ENCODE measurements at places on chromosomes 13 and 19.

GRCh38 chr13:107736731-107737130 is 478.6 kb downstream of the LIG4 start:
- DNase-seq: no peak

GRCh38 chr19:48489608-48490216 is 20.5 kb downstream of the CYTH2 start:
- no peak for DNase-seq

DNA sequence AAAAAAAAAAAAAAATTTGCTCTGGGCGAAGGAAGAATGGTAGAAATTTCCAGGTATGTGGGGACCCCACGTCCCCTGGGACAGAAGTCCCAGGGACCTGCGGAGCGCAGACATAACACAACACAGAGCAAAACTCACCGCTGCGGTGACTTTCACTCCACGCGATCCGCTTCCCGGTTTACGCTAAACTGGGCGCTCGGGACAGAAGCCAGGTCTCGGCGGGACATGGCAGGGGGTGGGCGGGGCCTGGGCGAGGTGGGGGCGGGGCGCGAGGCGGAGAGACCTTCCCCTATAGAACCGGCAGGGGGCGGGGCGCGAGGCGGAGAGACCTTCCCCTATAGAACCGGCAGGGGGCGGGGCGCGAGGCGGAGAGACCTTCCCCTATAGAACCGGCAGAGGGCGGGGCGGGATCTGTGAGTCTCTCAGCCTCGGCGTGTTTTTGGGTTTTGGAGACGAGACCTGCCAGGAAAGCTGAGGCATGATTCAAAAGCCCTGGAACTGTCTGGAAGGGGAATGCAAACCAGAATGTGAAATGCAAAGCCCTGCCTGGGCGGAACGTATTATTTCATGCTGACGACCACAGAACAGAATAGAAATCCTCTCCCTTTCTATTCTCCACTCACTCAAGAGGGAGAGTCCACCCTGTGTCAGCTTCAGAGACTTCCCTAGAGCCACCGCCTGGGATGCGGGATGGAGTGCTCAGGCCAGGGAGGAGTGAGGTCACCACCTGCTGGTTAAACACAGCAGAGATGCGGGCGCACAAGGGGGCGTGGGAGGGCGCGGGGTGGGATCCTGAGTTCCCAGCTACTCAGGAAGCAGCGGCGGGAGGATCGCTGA is 20.2 kb upstream of the ERVV-1 start:
- DNase-seq: no peak

DNA sequence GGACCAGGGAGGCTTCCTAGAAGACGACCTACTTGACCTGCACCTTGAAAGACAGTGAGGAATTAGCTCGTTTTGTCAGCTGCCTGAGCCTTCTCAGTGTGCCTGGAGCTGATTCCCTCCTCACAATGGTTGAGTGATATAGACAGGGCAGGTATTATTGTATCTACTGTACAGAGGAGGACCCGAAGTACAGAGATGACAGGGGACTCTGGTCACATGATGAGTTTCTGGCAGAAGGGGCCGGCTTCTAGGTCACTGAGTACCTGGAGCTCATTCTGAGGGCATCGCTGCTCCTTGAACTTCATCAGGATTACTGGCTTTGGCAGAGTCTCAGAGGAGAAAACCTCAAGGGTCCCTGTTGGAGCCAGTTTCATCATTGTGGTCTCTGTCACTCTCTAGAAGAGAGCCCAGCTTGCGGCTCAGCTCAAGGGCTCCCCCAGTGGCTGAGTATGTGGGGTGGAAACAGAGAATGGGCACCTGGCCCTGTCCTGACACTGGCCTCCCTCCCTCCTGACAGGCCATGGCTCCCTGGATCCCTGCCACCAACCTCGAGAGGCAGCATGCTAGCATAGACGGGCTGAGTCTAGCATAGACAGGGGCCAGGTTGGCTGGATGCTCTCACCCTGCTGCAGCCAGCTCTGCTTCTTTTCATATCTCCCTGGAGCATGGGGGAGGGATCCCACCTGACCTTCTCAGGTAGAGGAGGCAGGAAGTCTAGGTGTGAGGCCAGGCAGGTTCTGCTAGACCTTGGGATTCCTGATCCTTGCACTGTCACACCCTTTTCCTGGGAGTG is 38.7 kb downstream of the NFIX start:
- DNase-seq: no peak

DNA sequence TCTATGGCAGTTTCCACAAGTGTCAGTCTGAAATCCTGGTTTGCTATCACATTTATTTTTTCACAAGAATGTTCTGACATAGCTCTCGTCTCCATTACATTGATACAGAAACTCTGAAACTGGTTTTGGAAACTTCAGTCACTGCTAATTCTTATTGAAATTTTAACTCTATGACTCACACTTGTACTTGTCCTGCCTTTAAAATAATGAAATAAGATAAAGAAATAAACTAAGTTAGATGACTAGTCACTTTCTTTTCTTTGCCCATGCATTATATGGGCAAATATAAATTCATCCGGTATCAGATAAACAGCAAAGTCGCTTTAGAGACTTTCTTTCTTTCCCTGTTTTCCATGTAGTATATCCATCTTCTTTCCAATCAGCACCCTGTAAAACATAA is 257.5 kb downstream of the PCDH9 start:
- no peak for DNase-seq

DNA sequence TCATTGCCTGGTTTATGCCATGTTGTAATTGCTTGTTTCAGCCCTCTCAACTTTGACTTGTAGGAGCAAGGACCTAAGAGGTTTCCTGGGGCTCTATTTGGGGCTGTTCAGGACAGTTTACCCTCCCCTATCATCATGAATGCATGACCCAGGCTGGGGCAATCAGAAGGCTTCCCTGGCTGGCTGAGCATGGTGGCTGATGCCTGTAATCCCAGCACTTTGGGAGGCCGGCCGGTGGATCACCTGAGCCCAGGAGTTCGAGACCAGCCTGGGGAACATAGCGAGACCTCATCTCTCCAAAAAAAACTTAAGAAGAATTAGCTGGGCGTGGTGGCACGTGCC is 6.1 kb upstream of the LSM4 start:
- DNase-seq: no peak

DNA sequence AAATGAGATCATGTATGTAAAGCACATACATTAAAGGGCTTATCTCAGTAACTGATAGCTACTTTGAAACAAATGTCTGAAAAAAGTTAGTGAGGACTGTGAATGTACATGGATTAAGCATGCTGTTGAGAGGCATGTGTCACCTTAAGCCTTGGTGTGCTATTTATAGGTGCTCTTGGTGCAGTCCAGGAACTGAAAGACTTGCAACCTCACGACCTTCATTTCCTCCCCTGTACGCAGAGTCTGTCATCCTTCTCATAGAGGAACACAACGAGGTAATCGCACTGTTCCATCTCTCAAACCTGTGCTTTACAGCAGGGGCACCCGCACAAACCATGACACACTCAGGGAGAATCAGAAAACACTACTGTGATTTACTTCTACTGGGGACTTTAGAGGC is 65.6 kb downstream of the UFM1 start:
- DNase-seq: no peak

DNA sequence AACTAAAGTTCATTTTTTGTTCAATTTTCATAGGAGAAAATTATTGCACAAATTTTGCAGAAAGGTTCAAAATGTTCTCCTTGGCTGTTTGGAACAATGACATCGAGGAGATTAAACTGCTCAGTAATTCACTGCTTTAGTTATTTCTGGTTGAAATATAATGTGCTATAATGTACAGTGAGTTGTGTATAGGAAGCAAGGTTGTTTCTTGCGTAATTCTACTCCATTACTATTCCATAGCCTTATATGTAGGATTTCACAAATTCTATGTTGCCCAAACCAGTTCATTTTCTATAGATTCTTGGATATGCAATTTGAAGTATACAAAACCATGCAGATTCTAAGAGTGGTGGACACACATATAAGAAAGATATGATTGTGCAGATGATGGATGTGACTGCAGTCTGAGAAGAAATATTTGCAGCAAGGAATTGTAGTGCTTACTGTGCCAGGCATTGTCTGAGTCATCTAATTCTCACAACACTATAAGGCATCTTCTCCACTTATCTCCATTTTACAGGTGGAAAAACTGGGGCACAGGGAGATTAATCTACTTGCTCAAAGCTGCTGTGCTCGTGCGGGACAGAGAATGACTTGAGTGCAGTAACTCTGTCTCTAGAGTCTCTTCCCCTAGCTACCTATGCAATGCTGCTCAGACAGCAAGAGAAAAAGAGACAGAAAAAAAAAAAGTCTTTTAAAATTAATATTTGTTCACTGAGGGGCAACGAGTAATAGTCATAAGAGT is 515.5 kb downstream of the MYO16 start:
- no peak for DNase-seq

DNA sequence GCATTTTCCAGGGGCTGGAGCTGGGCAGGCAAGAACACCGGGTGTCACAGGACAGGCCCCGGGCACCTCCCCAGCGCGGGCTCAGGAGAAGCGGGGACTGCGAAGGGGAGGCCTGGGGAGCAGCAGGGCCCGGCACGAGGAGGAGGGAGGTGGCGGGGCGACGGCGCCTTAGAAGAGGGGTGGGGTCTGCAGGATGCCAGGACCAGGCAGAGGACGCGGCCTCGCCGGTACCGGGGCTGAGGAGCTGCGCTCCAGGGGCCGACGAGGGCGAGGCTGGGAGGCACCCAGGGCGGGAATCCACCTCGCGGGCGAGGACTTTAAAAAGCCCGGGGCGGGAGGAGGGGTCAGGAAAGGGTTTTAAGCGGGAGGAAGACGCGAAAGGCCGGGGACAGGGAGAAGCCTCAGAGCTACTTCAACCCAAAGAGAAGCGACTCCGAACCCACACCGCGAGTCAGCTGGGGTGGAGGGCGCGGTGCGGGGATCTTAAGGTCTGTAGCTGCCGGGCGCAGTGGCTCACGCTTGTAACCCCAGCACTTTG is 665 bp downstream of the ZNF347 start:
- no peak for DNase-seq

DNA sequence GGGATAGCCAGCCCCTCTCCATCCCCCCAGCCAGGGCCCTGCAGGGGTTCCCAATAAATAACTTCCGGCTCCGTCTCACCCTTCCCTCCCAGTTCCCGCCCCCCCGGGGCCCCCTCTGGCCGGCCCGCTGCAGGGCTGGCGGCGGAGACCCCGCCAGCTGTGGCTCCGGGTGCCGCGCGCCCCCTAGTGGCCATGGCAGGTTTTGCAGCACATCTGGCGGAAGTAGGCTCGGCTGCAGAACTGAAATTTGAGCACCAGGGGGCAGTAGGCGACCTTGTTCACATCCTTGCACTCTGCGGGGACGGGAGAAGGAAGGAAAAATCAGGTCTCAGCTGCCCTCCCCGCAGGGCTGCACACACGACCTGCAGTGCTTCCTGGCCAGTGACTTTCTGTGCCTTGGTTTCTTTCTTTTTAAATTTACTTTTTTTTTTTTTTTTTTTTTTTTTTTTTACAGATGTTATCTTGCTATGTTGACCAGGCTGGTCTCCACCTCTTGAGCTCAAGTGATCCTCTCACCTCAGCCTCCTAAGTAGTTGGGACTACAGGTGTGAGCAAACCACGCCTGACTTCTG is 3.6 kb upstream of the MYO1F start:
- DNase-seq: peak; percentile 29

DNA sequence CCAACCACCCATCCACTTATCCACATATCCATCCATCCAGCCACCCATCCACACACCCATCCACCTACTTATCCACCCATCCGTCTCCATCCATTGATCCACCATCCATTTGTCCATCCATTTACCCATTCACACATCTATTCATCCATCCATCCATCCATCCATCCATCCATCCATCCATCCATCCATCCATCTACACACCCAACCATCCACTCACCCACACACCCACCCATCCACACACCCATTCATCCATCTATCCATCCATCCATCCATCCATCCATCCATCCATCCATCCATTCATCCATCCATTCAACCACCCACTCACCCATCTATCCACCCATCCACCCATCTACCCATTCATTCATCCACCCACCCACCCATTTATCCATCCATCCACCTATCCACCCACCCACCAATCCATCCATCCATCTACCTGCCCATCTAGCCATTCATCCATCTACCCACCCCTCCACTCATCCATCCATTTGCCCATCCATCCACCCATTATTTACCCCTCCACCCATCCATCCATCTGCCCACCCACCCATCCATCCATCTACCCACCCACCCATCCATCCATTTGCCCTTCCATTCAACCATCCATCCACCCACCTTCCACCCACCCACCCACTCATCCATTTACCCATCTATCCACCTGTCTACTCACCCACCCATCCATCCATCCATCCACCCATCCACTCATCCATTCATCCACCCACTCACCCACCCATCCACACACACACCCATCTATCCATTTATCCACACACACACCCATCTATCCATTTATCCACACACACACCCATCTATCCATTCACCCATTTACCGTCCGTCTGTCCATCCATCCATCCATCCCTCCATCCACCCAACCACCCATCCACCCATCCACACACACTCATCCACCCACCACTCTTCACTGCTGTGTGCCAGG is 2.5 kb upstream of the TMPRSS9 start:
- DNase-seq: no peak

GRCh38 chr19:45670670-45671453 is 2.8 kb downstream of the GIPR start:
- DNase-seq: no peak

- DNase-seq: no peak
These were observed 439 bp downstream of the DZIP1 start for GRCh38 chr13:95643936-95644598.

GRCh38 chr13:23348262-23349127 is 85.0 kb downstream of the SACS start:
- no peak for DNase-seq

DNA sequence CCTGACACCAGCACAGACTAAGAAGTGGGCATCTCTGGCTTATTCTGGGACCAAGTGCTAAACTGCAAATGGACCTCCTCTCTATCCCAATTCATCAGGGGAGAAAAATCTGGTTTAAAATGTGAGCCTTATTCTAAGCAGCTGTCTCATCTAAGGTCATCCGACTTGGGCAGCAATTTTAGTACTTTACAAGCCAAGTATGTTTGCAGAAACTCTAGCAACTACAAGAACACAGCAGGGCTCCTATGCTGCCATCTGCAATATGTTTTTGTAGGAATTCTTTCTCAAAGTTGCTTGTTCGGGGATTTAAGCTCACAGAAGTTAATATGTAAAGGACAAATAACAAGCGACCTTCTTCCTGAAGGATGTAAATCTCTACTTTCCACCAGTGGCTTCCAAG is 113.1 kb downstream of the FOXO1 start:
- DNase-seq: no peak

DNA sequence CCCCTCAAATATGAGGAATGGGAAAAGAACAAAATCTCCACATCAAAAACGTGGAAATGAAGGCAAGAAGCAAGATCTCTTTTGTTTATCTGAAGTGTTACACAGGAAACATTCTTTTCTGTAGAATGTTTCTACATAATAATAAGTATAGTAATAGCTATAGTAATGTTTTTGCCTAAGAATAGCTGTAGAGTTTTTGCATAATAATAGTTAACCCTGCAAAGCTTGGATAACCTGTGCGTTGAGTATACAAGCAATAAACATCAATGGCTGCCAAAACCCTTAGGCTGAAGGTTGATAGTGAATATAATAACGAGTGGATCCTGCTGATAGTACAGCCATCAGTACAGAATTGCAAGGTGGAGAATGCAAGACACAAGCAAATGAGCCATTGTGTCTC is 11.1 kb upstream of the LILRA5 start:
- no peak for DNase-seq

Data from glomerular endothelial cell (primary cell).